ENCODE measurements at places on chromosomes 5 and 9. TPM values are rescaled to one million over a fixed set of nuclear protein-coding genes. Genes with fewer than 3 reads are reported as not detected.

The BASP1 gene
- total RNA-seq, result not detected

The FAM151B gene
- total RNA-seq, result 1.0 TPM

The PCDHB6 gene
- not detected for total RNA-seq

The NOXA1 gene
- 0.80 TPM for total RNA-seq

The FGD3 gene
- 106 TPM for total RNA-seq

The QSOX2 gene
- total RNA-seq, result 14.3 TPM

The NKD2 gene
- total RNA-seq, result 33.6 TPM

The PLEKHG4B gene
- not detected for total RNA-seq

The IRX1 gene
- not detected for total RNA-seq

The OR13C9 gene
- not detected for total RNA-seq

The DIRAS2 gene
- total RNA-seq, result not detected

The FKBP15 gene
- total RNA-seq, result 38.6 TPM

The LHX3 gene
- total RNA-seq, result not detected

The PTGS1 gene
- total RNA-seq, result 0.43 TPM

The FOXD4 gene
- 0.23 TPM for total RNA-seq

The LCN15 gene
- total RNA-seq, result not detected

The HSD17B3 gene
- total RNA-seq, result not detected

The OR1J2 gene
- not detected for total RNA-seq

The SLC25A48 gene
- total RNA-seq, result not detected

The TEX48 gene
- not detected for total RNA-seq

The TTC33 gene
- total RNA-seq, result 18.8 TPM

The UNC5A gene
- total RNA-seq, result not detected

The OR13C4 gene
- not detected for total RNA-seq

The PHF24 gene
- not detected for total RNA-seq

The TAF11L10 gene
- total RNA-seq, result not detected

The SARDH gene
- total RNA-seq, result 0.68 TPM

The SMIM33 gene
- total RNA-seq, result 0.59 TPM

The CDC26 gene
- total RNA-seq, result 32.9 TPM

The RGS7BP gene
- not detected for total RNA-seq

The PROB1 gene
- total RNA-seq, result 6.0 TPM

The IER5L gene
- 4.5 TPM for total RNA-seq

The UHRF2 gene
- 81.1 TPM for total RNA-seq

The MARCOL gene
- not detected for total RNA-seq

The FAM169A gene
- total RNA-seq, result 1.8 TPM

Data from T-helper 2 cell treated with Interferon-gamma antibody and Interleukin-4, amounts not matched to agents 100 ng/mL and 5 ng/mL, for 36 hours (primary cell).